ENCODE measurements at places on chromosomes 13 and 19.

GRCh38 chr19:41373993-41374392 is 2.3 kb upstream of the TMEM91 start:
- no peak for DNase-seq

GRCh38 chr19:17902701-17903100 is 30.1 kb upstream of the CCDC124 start:
- DNase-seq: no peak

DNA sequence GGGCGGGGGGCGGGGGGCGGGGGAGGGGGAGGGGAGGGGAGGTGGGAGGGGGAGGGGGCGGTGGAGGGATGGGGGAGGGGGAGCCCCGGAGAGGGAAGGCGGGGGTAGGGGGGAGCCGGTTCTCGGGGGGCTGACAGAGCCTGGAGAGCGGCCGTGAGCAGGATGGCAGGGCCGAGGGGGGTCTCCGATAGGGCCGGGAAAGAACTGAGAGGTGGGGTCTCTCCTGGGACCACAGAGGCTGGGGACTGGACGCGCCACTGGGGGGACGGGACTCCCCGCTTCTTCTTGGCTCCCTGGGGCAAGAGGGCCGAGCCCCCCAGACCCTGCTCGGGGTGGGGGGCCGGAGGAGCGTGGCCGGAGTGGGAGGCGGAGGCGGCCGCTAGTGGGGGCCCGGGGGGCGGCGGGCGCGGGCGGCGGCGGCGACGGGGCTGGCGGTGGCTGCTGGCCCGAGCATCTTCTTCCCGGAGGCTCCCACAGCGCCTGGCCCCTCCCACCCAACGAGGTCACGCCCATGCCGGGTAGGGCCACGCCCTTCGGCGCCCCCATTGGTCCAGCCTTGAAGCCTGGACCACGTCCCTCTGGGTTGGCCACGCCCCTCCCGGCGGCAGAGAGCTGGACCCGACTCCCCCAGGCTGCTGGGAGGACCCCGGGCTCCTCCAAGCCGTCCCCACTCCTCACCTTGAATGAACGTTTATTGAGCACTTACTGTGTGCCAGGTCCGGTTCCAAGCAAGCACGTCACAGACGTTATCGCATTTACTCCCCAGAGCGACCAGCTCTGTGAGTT is at the start of gene NOVA2:
NOVA2 (minus strand) TSS at position 313 of the 786 bp plus-strand sequence. CDS start 514 bp downstream, outside the sequence.
- DNase-seq: peak; percentile 28

- DNase-seq: no peak
Observed at GRCh38 chr19:16874250-16874977, 14.4 kb upstream of the F2RL3 start.

DNA sequence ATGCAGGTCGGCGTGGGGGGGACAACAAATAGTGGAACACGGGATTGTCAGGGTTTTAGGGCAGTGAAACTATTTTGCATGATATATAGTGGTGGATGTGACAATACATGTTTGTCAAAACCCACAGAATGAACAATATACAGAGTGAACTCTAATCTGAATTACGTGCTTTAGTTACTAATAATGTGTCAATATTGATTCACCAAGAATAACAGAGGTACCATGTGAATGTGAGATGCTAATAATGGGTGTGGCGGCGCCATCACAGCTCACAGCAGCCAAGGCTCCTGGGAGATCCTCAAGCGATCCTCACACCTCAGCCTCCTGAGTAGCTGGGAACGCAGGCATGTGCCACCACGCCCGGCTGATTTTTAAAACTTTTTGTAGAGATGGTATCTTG is 12.9 kb downstream of the ELAVL1 start:
- DNase-seq: no peak

GRCh38 chr13:35722458-35723052 is 246.1 kb upstream of the MAB21L1 start:
- DNase-seq: no peak

DNA sequence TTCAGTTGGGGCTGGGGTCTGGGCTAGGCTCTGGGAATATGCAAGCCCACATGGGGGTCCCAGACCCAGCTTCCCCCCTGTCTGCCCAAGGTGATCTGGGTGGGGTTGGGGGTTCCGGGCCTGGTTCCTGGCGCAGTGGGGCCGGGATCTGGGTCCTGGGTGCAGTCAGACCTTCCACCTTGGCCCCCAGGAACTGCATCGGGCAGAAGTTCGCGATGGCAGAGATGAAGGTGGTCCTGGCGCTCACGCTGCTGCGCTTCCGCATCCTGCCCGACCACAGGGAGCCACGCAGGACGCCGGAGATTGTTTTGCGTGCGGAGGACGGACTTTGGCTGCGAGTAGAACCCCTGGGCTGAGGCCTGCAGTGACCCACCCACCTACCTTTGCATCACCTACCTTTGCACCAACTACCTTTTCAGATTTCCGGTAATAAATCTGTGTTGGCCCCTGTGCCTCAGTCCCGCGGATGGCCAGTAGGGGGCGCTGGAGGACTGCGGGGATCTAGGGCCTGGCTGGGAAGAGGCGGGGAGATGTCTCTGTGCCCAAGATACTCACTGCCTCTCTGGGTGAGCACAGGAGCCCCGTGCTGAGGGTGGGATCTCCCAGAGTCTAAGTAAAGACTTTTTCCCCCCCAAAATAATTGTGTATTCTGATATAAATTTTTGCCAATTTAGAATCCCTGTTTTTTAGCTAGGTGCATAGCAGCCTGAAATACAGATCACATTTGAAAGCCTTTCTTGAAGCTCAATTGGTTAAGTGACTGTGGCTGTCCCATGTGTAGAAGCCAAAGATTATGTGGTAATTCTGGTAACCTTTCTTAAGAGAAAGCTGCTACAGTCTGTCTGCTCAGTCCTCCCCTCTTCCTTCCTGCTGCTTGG is 11.5 kb upstream of the CYP4F3 start:
- peak; percentile 93 for DNase-seq

DNA sequence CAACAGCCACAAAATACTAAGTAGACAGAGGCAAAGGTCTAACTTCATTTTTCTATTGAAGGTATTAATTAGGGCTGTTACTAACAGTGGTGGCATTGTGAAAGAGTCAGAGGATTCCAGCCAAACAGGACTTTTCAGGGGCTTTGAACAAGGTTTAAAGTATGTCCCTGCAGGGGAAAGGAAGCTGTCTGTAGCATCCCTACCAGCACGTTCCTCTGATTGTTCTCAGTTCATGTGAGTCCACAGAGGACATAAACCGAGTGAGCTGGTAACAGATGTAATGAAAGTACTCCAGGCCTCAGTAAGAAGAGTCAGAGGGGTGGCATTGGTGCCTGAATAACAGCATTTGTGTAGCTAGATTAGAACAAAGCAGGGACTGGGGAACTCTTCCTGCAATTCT is 15.3 kb upstream of the SPATA13 start:
- DNase-seq: no peak

DNA sequence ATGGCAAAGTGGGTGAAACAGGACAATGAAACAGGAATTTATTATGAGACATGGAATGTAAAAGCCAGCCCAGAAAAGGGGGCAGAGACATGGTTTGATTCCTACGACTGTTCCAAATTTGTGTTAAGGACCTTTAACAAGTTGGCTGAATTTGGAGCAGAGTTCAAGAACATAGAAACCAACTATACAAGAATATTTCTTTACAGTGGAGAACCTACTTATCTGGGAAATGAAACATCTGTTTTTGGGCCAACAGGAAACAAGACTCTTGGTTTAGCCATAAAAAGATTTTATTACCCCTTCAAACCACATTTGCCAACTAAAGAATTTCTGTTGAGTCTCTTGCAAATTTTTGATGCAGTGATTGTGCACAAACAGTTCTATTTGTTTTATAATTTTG is 8.6 kb downstream of the CLN5 start:
- no peak for DNase-seq

- DNase-seq: no peak
Observed at GRCh38 chr13:32987462-32987861, 28.8 kb upstream of the KL start.

GRCh38 chr19:29111576-29111975 is 101.4 kb downstream of the UQCRFS1 start:
- DNase-seq: no peak

DNA sequence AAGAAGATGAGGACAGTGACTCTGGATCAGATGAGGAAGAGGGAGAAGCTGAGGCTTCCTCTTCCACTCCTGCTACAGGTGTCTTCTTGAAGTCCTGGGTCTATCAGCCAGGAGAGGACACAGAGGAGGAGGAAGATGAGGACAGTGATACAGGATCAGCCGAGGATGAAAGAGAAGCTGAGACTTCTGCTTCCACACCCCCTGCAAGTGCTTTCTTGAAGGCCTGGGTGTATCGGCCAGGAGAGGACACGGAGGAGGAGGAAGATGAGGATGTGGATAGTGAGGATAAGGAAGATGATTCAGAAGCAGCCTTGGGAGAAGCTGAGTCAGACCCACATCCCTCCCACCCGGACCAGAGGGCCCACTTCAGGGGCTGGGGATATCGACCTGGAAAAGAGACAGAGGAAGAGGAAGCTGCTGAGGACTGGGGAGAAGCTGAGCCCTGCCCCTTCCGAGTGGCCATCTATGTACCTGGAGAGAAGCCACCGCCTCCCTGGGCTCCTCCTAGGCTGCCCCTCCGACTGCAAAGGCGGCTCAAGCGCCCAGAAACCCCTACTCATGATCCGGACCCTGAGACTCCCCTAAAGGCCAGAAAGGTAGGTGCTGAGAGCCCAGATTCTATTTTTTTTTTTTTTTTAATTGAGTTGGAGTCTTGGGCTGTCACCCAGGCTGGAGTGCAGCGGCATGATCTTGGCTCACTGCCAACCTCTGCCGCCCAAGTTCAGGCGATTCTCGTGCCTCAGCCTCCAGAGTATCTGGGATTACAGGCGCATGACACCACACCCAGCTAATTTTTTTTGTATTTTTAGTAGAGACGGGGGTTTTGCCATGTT is 2.3 kb downstream of the PPP1R15A start:
- DNase-seq: no peak

DNA sequence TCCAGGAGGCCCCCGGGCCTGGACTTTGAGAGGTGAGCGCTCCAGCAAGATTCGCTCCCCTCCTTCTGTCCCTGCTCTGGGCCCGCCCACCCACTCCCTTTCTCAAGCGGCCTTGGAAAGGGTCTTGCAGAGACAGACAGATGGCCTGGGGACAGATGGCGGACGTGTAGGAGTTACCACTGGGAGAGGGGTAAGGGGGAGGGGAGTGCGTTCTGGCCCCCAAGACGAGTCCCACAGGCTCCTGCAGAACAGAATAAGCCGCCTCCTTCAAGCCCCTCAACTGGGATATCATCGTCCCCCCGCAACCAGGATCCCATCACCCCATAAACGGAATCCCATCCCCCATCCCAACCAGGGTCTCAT is 3.6 kb upstream of the TNFAIP8L1 start:
- DNase-seq: no peak

GRCh38 chr13:26583662-26584061 is 26.2 kb downstream of the WASF3 start:
- no peak for DNase-seq

GRCh38 chr13:41200126-41200525 is 5.8 kb upstream of the KBTBD7 start:
- DNase-seq: no peak

- DNase-seq: no peak
Observed at GRCh38 chr19:44738603-44739558, 9.6 kb upstream of the BCL3 start.

- DNase-seq: no peak
Observed at GRCh38 chr13:108700422-108701170, 71.2 kb downstream of the MYO16 start.

DNA sequence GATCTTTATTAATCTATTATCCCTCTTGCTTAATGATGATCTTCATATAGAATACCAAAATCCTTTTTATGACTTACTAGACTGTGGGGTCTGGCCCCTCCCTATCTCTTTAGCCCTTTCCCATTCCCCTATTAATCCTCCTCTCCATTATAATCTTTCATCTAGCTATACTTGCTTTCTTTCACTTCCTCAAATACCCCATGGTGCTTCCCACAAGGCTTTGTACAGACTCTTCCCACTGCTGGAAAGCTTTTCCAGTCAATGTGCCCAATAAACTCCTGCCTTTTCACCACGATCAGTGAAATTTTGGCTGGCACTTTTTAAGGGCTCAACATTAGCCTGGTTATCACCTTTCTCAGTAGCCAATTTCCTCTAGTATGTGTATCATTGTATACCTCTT is 3.2 kb upstream of the EBPL start:
- no peak for DNase-seq

DNA sequence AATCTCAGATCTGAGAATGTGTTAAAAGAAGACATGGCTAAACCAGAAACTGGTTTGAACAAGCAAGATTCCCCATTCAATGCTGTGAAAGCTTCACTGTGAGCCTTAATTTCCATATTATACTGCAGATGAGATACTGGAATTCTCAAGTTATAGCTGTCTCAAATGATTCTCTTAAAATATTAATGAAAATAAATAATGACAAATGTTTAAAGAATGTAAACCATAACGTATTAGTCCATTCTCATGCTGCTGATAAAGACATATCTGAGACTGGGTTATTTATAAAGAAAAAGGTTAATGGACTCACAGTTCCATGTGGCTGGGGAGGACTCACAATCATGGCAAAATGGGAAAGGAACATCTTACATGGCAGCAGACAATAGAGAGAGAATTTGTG is 667.8 kb downstream of the SLITRK1 start:
- DNase-seq: no peak

DNA sequence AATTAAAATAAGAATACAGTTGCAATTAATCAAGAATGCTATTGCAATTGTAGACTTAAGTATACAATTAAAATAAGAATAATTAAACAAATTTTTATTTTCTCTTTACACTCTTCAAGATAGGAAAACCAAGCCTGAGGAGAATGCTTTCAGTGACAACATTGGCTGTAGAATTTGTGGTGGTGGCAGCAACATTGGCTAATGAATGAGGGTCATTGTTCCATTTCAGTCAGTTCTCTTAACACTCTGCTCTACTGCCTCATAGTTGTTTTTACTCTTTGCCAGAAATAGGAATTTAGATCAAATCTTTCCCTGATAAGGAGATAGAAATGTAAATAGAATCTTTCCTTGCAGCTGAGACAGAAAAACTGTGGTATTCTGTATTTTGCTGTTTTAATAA is 391.6 kb downstream of the PCDH20 start:
- no peak for DNase-seq

All from activated CD8-positive, alpha-beta memory T cell treated with anti-CD3 and anti-CD28 coated beads, Interleukin-2, amount 50 U/mL, for 4 hours (primary cell).